Natural killer cell treated with Interleukin-12 subunit alpha and Interleukin-12 subunit beta and Interleukin-15 and Interleukin-18, amount 100 ng/mL, for 72 hours (primary cell): ENCODE measurements at places on chromosomes 7 and 10.

GRCh38 chr7:52436278-52436677 is 599.2 kb upstream of the POM121L12 start:
- DNase-seq, result no peak

DNA sequence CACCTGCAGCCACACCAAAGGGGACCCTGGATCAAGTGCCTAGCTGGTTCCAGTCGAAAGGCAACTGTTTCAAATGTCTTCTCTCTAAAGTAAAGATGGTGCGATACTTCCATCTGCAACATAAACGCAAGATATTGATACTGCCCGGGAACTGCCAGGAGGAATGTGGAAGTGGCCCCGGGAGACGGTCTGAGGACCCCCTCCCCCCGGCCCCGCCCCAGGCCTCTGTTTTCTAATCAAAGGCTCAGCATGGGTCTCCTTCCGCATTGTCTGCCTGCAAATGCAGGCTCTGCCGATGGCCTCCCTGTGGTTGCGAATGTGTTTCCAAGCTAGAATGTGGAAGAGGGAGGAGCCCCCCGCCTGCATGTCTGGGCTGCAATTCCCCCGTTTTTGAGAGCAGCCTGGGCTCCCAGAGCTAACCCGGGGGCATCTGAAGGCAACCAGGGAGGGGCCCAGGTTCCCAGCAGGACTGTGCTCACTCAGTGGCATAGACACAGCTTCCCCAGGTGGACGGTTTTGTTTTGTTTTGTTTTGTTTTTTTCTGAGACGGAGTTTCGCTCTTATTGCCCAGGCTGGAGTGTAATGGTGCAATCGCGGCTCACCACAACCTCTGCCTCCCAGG is 223.9 kb upstream of the PPP2R2D start:
- no peak for DNase-seq

DNA sequence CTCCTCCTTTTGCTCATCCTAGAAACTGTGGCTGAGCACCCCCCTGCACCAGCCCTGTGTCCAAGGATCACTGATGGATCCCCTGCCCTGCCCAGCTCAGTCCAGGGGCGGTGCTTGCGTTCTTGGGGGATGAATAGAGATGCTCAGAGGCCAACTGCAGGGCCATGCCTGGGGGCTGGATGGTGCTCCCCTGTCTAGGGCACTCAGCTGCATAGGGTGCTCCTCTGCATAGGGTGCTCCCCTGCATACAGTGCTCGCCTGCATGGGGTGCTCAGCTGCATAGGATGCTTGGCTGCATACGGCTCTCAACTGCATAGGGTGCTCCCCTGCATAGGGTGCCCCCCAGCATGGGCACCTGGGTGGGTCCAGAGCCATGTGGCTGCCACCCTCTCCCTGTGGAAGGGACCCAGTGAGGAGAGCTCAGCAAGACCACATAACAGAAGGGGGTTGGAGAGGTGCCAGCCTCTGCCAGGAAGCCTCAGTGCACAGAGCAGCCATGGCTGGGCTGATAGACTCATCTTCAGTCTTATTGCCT is 95.0 kb downstream of the BMS1 start:
- no peak for DNase-seq

GRCh38 chr10:125521721-125522680 is 161.0 kb downstream of the TEX36 start:
- DNase-seq, result no peak

GRCh38 chr7:7696458-7697119 is 21.8 kb downstream of the RPA3 start:
- DNase-seq, result no peak

GRCh38 chr7:55019191-55019690 is 424 bp downstream of the EGFR start:
- DNase-seq, result no peak

DNA sequence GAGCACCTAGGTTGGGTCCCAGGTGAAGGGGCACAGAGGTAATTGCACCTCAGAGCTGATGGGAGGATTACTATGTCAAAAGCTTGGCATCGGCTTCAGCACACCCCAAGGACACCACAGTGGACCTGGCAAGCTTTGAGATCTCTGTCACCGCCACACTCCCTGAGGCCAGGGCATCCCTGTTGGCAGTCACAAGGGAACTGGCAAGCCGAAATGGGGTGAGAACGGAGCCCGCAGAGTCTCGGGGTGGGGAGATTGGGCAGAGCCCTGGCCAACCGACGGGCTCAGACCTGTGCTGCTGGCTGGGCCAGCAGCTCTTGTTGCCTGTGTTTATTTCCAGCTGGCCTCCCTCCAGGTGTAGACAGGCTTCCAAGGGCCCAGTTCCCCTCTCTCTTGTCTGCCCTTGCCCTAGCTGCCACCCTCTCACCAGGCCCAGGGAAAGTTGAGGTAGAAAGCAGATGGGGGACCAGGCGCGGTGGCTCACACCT is 2.5 kb downstream of the HSPB1 start:
- DNase-seq, result no peak

DNA sequence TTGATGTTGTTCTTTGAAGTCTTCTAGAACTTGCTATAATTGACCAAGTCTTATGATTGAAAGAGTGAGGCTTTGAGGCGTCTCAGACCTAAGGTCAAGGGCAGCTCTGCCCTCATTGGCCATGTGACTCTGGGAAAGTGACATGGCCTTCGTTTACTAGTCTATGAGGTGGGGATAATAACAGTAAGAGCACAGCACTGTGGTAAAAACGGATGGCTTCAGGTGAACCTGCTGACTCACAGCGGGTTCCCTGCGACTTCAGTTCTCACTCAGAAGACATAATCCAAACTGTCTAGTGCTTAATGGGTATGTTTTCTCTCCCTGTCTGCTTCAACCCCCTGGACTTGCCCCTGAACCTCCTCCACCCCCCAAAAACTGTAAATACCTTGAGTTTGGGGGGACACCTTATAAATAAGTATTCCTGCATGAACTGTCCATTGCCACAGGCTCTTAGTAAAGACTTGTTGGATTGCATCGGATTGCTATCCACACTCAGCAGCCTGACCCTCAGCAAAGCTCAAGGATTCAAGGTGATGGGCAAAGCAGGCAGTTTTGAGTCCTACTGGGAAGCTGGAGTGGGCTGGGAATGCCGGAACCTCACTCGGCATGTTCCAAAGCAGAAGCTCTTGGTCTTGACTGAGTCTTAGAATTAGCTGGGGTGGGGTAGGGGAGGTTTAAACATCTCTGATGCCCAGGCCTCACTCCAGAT is 304.6 kb downstream of the KLF6 start:
- DNase-seq, result no peak

GRCh38 chr7:44153948-44154335 is 12.8 kb upstream of the MYL7 start:
- DNase-seq, result peak; percentile 8

DNA sequence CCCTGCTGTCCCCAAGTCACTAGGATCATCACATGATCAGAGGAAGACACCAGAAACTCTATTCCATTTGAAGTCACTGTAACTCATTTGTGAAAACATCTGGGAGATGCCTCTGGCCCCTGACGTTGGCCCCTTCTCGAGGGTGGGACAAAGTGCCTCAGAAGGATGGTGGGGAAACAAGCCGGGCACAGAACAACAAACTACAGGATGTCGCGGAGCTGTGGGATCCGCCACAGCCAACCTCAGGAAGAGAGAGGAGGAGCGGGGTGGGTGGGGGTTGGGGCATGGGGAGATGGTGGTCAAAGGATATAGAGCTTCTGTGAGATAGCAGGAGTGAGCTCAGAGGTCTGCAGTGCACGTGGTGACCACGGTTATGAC is 265.6 kb upstream of the TCERG1L start:
- no peak for DNase-seq

DNA sequence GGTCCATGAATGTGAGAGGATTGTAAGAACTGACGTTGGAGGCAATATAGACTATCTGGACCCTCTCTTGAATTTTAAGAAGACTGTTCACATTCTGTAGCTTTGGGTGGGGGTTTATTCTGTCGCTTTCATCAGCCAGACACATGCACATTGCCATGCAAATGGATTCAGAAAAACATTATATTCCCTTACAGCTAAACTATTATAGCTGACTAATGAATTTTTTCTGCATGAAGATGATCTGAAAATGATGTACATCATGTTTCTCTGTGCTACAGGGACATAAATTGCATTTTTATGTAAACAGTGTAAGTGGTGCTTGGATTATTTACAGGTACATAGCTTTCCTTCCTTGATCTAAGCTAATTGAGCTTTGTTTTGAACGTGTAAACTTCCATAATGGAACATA is 1.5 kb downstream of the MET start:
- no peak for DNase-seq

DNA sequence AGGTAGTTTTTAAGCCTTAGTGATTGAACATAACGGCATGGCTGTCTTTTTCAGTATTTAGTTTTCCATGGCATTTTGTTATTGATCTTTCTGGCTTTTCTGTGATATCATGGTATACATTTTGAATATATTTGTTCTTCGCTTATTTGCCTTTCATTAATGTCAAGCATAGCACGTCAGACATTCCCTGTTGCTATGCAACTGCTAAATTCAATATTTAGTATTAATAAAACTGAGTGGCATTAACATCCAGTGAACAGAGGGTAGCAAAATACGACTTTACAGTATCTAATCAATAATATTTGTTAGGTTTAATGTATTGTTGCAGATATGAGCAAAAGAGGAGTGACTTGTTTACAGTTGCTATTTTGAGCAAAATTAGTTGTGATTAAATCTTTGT is 72.5 kb downstream of the LCOR start:
- no peak for DNase-seq

DNA sequence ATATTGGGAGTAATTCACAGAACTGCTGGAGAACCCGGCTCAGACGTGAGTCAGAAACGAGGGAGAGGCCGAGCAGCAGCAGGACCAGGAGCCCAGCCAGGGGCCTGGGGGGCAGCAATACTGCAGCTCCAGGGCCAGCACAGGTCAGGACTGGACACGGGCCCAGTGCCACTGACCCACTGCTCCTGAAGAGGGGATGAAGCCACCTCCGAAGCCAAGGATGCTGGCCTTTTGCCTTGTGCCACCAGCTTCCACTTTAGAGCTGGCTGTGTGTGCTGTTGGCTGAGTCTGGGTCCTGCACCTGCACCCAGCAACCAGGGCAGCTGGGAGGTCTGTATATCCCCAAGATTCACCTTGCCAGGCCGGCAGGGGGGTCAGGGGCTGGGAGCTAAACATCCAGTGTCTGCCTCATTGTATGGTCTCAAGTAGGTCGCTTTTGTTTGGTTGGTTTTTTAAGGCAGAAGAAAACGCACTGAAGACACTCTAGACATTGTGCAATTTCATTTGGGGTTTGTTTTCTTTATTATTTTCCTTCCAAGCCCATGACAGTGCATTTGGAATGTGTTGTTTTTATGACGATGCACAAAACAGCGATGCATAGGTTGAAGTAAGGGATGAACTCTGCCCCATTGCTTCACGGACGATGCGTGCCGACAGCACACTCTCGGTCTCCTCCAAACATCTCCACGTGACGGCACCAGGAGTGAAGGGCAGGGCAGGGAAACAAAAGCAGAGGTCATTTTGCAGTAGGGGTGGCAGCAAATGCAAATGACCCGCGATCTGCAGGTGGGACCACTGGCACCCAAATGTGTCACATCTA is 27.7 kb upstream of the INSIG1 start:
- DNase-seq, result no peak

DNA sequence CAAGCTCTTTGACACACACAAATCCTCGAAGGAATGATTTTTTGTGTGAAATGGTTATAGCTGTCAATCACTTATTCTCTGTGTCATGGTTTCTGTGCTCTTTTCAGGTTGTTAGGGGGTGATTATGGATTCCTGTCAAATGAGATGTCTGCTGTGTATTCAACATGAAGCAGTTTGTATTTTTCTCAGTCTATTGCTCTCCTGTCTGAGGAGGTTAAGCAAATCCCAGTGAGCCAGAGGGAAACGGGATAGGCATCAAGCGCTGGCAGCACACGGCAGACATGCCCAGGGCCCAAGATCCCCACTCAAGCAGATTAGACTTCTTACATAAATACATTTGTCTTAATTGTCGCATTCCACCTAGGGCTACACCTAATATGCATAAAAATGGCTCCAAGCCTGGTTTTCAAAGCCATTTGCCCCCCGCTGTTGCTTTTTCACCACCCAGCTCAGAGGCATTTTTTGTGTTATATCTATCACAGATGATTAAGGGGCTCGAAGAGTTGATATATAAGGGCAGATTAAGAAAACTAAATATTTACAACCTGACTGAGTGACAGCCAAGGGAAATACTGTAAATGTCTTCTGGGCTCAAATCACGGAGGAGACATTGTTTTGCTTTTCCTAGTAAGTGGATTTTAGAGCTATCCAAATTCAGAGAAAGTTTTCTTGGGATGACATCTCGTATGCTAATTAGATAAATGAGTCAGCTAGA is 192.7 kb upstream of the LRGUK start:
- DNase-seq, result no peak

DNA sequence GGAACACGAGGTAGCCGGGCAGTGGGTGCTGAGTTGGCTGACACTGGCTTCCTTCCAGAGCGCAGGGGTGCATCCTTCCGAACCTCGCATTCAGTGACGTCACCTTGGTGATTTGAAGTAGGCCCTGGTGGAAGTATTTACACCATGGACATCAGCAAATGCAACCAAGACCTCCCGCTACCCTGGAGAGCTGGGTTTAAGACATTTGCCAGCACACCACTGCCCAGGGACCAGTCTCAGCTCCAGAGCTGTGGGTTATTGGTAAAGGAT is 106.4 kb upstream of the GPR26 start:
- DNase-seq, result no peak

GRCh38 chr7:92584953-92585352 is 5.2 kb downstream of the FAM133B start:
- no peak for DNase-seq

- DNase-seq, result no peak
Observed at GRCh38 chr10:29370097-29371092, 81.5 kb downstream of the LYZL1 start.

DNA sequence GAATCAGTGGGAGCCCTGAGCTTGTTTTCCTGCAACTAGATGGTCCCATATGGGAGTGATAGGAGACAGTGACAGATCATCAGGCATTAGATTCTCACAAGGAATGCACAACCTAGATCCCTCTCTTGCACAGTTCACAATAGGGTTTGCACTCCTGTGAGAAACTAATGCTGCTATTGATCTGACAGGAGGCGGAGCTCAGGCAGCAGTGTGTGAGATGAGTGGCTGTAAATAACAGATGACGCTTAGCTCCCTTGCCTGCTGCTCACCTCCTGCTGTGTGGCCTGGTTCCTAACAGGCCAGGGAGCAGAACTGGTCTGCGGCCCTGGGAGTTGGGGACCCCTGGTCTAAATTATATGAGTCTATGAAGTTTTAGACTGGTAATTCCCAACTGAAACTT is 3.9 kb downstream of the MIOS start:
- no peak for DNase-seq
